ENCODE measurements at places on chromosomes 7 and 10. TPM values are rescaled to one million over a fixed set of nuclear protein-coding genes. Genes with fewer than 3 reads are reported as not detected.

Gene FXYD4
- not detected for total RNA-seq

- no peak for DNase-seq
- peaks cover 1% of the 10 kb centered on the region for H3K36me3 ChIP-seq
- H3K4me1 ChIP-seq, result peaks cover 6% of the 10 kb centered on the region
- no peak overlapping the region for H3K4me3 ChIP-seq
These were observed 39.4 kb upstream of the CTNNA3 start for GRCh38 chr10:67735430-67735829.

DNA sequence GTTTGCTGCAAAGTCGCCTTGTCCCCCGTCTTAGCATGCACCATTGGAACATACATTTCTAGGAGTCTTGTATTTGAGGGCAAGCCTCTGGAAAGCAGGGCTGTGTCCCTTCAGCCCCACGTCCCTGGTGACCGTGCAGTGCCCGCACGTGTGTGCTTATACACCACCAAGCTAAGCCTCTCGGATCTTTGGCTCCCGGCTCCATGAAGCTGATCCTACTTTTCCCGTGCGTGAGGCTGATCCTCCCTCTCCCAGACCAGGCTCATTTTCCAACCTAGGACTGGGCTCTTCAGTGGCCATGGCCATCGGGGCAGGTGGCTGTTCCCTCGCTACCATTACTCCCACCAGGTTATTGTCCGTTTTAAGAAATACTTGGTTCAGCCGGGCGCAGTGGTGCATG, 14.3 kb downstream of the MDH2 start:
- no peaks in the 10 kb centered on the region for H3K27me3 ChIP-seq
- peaks cover 12% of the 10 kb centered on the region for H3K4me1 ChIP-seq
- no peak for DNase-seq
- H3K36me3 ChIP-seq, result peaks cover 60% of the 10 kb centered on the region
- no peak overlapping the region for H3K27ac ChIP-seq
- H3K4me3 ChIP-seq, result no peak overlapping the region

- no peaks in the 10 kb centered on the region for H3K27me3 ChIP-seq
- H3K36me3 ChIP-seq, result peaks cover 38% of the 10 kb centered on the region
- H3K4me1 ChIP-seq, result peaks cover 26% of the 10 kb centered on the region
- no peak for DNase-seq
These were observed 225.5 kb downstream of the SFMBT2 start for GRCh38 chr10:7185367-7185690.

DNA sequence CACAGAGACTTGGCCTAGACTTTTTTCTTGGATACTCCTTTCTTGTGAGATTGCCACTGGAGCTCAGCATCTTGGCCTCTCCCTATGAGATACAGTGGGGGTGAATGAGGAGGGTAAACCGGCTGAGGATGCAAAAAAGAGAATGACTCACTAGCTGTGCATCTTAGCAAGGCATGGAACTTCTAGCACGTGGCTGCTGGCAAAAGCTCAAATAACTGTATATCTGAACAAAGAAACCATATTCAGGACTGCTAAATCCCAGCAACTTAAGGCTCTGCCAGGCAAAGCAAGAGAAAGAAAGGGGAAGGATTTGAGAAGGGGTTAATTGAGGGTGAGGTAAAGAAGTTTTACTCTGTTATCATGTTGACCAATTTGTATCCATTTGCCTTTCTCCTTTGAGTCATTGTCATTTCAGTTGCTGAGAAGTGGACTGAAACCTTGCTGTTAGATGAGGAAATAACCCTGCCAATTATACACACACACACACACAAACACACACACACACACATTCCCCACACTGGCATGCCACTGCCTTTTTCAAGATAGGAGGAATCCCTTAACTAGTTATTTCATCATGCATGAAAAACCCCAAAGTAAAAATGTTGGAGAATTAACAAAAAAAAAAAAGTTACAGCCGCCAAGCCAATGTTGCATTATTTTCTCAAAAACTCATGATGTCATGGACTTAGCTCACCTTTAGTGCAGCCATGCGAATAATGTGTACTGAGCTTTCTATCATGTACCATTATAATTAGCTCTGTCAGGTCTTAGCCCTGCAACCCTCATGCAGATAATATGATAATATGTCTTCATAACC, 997.3 kb downstream of the LRMDA start:
- no peak overlapping the region for H3K27ac ChIP-seq
- no peak for DNase-seq
- H3K27me3 ChIP-seq, result peaks cover 1% of the 10 kb centered on the region
- no peaks in the 10 kb centered on the region for H3K4me1 ChIP-seq

- H3K4me3 ChIP-seq, result no peak overlapping the region
- H3K27me3 ChIP-seq, result peaks cover 8% of the 10 kb centered on the region
- no peak for DNase-seq
- H3K27ac ChIP-seq, result no peak overlapping the region
- no peaks in the 10 kb centered on the region for H3K4me1 ChIP-seq
These were observed 278.6 kb downstream of the ARHGAP12 start for GRCh38 chr10:31650010-31650409.

GRCh38 chr10:58508316-58508715, 4.4 kb upstream of the BICC1 start:
- H3K27ac ChIP-seq, result no peak overlapping the region
- peaks cover 15% of the 10 kb centered on the region for H3K27me3 ChIP-seq
- DNase-seq, result no peak
- no peaks in the 10 kb centered on the region for H3K36me3 ChIP-seq

DNA sequence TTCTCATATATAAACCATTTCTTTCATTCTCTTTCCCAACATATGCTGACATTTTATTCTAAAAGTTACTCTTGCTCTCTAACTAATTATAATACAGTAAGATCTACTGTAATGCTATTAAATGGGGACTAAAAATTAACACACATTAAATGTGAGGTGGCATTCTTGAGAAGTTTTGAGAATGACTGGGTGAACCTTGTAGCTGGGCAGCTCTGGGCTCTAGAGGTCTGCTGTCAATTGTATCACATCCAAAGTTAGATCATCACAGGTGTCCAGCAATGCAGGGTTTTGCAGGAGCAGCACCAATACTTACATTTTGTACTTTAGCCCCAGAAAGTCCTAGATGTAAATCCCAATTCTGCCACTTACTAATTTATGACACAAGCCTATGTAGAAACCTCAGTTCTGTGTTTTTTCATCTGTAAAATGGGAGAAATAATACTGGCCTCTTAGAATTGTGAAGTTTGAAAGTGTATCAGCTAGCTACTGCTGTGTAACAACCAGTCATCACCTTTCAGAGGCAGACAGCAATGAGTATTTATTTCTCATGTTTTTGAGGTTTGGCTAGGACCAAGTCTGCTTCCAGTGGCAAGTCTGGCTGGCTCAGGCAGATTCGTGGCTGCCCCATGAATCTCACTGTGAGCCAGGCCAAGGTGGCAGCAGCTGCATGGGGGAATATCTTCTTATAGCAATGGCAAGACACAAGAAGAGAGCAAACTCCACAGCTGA, 79.6 kb upstream of the EMX2 start:
- DNase-seq, result no peak
- H3K36me3 ChIP-seq, result no peaks in the 10 kb centered on the region
- H3K27ac ChIP-seq, result no peak overlapping the region
- H3K4me1 ChIP-seq, result no peaks in the 10 kb centered on the region
- H3K27me3 ChIP-seq, result peaks cover 3% of the 10 kb centered on the region

- H3K27ac ChIP-seq, result no peak overlapping the region
- H3K4me1 ChIP-seq, result no peaks in the 10 kb centered on the region
- H3K27me3 ChIP-seq, result no peaks in the 10 kb centered on the region
- DNase-seq, result no peak
- no peaks in the 10 kb centered on the region for H3K36me3 ChIP-seq
- no peak overlapping the region for H3K4me3 ChIP-seq
These were observed 4.2 kb downstream of the PCDH15 start for GRCh38 chr10:54796881-54797280.

DNA sequence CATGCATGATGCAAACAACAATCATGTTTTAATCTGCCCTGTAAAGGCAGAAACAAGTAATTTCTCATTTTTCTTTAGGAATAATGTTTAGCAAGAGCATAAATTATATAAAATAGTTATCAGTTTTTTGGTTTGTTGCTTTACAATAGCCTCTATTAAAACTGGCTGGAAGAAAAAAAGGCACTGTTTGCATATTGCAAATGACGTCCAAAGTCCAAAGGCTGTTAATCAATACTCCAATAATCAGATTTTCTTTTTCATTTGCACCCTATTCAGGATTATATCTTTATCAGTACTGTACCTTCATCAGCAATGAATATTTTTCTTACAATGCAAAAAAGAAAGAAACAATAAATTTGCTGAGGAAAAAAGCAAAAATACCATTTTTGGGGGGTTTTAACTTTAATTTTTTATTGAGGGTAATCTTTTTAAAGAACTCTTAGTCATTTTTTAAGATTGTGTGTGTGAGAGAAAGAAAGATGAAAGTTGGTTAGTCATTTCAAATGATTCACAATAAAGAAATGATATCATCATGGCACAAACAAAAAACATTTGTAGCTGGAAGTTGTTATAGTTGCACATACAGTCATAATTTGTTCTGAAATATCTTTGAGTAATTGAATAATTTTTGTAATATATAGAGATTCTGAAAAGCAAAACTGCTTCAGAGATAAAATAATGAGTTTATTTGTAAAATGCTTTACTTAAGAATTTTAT, 44.4 kb upstream of the AKR1C2 start:
- H3K4me3 ChIP-seq, result no peak overlapping the region
- no peaks in the 10 kb centered on the region for H3K36me3 ChIP-seq
- DNase-seq, result no peak
- no peaks in the 10 kb centered on the region for H3K27me3 ChIP-seq
- no peaks in the 10 kb centered on the region for H3K4me1 ChIP-seq

DNA sequence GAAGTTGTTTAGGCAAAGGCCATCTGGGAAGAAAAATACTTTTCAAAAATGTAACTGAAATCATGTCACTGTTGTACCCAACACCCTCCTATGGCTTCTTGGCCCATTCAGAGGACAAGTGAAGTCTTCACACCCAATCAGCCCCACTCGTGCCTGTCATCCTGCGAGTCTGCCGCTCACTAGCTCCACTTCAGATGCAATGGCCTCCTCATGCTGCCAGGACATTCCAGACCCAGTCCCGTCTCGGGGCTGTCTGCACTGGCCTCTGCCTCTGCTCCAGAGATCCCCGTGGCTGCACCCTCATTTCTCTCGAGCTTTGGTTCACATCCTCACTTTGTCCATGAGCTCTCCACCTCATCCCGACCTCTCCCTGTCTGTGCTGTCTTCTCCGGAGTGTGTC, 227.1 kb downstream of the KCNMA1 start:
- H3K27me3 ChIP-seq, result no peaks in the 10 kb centered on the region
- no peak overlapping the region for H3K4me3 ChIP-seq
- no peaks in the 10 kb centered on the region for H3K36me3 ChIP-seq
- H3K4me1 ChIP-seq, result no peaks in the 10 kb centered on the region
- H3K27ac ChIP-seq, result no peak overlapping the region

DNA sequence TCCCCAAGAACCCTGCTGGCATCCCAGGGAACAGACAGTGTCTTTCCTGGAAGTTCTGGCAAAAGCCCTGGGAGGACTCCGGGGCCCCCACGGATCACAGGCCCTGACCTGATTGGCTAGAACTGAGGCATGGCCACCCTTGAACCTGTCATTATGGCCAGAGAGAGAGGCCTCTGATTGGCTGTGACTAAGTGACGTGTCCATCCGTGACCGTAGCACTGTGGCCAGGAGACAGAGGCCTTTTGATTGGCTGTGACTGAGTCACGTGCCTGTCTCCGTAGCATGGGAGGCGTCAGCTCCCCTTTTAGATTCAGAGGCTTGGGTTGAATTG, 163.8 kb downstream of the RGS10 start:
- H3K36me3 ChIP-seq, result peaks cover 12% of the 10 kb centered on the region
- DNase-seq, result no peak
- no peak overlapping the region for H3K27ac ChIP-seq
- H3K27me3 ChIP-seq, result no peaks in the 10 kb centered on the region
- H3K4me1 ChIP-seq, result peaks cover 10% of the 10 kb centered on the region
- no peak overlapping the region for H3K4me3 ChIP-seq

DNA sequence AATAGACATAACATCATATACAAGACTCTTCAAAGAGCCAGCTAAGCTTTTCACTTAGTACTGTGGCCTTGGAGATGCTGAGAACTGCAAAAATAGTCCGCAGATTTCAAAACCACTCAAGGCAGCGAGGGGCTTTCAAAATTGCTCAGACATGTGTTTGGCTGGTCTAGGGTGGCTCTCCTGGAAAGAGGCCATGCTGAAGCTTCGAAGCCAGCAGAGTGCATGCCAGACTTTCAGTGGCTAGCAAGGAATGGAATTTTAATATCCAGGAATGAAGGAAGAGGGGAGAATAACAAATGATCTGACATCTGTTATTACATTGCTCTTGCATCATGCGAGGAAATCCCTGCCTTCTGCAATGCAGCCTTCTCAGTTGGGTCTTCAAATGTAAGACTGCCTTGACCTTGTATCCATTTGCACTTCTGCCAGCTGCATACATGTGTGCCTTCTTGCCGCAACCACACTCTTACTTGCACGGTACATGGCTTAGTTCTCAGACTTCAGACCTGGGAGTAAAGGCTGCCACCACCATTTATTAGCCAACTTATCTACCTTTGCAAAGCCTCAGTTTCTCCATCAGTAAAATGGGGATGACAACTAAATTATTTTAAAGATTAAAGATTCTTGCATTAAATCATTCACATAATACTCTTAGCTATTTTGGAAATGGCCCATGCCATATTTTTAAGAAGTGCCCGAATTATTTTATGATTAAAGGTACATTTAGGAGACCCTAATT, 55.9 kb downstream of the ITIH5 start:
- H3K36me3 ChIP-seq, result no peaks in the 10 kb centered on the region
- H3K4me1 ChIP-seq, result no peaks in the 10 kb centered on the region
- no peak overlapping the region for H3K27ac ChIP-seq
- H3K27me3 ChIP-seq, result peaks cover 4% of the 10 kb centered on the region
- no peak overlapping the region for H3K4me3 ChIP-seq

DNA sequence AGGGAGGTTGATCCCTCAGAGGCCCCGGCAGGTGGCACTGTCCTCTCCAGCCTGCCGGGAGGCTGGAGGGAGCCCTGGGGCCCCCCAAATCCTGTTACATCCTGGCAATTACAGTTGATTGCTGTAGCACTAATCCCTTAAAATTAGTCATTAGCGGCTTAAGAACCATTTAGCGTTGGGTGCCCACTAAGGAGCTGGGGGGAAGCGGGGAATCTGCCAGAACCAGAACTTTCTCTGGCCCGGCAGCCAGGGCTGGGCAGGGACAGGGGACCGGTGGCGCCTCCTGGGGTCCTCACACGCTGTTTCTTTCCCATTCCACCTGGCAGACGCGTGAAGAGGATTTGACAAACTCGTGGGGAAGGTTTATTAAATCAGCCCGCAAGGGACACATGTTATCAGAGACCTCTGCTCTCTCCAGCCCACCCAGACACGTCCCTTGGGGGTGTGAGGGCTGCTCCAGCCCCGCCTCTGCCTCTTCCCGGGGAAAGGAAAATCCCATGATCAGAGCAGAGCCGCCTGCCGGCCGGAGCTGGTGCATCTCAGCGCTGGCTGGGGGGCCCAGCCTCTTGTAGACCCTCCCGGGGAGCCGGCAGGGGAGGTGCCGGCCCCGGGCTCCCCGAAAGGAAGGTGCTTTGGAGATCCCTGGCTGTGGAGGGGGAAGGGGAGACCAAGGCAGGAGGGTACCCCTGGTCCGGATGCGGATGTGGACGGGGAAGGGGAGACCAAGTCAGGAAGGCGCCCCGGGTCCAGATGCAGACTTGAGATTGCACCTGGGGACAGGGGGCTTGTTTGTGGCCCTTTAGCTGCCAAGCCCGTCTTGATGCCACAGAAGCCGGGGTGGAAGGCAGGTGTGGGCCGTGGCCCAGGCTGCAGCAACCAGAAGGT, 142.7 kb downstream of the ELFN1 start:
- DNase-seq, result no peak
- no peak overlapping the region for H3K27ac ChIP-seq
- H3K36me3 ChIP-seq, result no peaks in the 10 kb centered on the region
- H3K27me3 ChIP-seq, result no peaks in the 10 kb centered on the region
- no peak overlapping the region for H3K4me3 ChIP-seq
- H3K4me1 ChIP-seq, result no peaks in the 10 kb centered on the region

Measured in activated CD4-positive, alpha-beta memory T cell treated with anti-CD3 and anti-CD28 coated beads for 36 hours (primary cell).